8988T (cell line): ENCODE measurements at places on chromosomes 5 and 9.
A peak's percentile ranks its signal among the peaks of the same experiment; 100 is the strongest.

GRCh38 chr5:60703944-60704343, 4.0 kb upstream of the DEPDC1B start:
- DNase-seq = no peak

GRCh38 chr5:96975656-96976055, 39.8 kb downstream of the LNPEP start:
- DNase-seq = no peak

GRCh38 chr5:141343242-141343952, at the start of gene PCDHGA3:
Gene PCDHGA3 (plus strand): TSS chr5:141343829. CDS start chr5:141344034, 205 bp downstream.
- DNase-seq = peak; percentile 49

DNA sequence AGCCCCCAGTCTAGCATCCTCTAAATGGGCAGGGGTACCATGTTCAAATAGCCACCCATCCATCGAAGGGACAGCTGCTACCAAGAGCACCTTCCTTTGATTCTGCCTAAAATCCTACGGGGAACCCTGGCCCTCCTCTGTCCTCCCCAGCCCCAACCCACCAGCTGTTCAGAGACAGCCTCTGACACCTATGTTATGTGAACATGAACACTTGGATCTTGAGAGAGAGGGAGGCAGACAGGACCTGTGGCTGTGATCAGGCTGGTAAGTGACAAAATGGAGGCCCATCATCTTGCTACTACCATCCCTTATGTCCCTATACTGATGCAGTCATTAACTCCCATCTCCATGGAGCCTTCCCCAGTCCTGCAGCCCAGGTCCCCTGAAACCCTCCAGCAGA, 8.2 kb downstream of the SLC23A1 start:
- DNase-seq = no peak

DNA sequence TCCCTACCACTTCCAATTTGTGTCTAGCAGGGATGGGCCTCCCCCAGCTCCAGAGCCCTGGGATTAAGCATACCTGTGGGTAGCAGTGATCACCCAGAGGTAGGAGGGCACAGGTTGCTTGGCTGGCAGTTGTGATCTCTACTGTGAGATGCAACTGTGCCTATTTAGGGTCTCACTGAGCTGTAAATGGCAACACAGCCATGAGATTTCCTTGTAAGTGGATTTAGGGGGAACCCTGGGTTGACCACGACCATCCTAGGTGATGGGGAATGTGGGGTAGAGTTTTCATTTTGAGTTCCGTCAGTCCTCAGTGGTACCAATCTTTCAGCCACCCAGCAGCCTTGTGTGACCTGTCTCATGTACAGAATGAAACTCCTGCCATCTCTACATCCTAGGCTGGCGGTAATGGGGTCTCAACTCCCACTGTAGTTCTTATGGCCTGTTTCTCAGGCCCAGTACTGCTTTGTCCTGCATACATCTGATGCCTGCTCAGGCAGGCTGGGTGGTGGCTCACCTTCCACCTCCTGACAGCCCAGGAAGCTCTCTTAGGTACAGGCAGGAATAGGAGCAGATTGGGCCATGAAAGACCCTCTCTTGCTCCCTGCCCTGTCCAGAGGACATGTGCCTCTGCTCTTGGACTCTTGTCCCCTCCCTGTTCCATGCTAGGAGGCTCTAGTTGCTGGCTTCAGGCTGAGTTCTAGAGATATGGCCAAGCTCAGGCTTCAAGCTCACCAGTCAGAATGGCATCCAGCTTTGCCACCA, 8.1 kb downstream of the HNRNPAB start:
- DNase-seq = no peak

DNA sequence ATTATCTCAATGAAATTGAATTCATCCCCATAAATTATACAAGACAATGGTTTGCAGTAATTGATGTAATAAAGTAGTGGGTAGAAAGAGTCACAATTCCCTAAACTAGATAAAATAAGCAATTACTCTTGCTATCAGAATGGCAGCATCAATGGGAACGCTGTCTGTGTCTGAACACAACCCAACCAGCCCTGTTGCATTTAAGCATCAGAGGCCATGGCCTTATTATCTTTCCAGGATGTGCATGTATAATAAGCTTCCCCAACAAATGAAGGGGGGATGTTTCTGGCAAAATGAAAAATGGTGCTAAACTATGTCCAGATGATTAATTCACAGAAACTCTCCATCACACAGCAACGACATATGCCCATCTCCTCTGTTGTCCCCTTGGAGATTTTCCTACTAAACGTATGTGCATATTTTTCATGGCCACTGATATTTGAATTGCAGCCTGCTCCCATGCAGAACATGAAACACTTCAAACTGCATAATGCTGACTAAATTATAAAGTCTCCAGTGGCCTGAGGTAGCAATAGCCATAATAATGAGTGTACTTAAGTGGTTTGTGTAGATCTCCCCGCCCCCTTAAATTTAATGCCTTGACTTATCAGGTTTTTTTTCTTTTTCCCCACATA, 306.9 kb upstream of the ADAMTS16 start:
- no peak for DNase-seq

GRCh38 chr5:138832218-138832617, 42.9 kb downstream of the LRRTM2 start:
- no peak for DNase-seq

DNA sequence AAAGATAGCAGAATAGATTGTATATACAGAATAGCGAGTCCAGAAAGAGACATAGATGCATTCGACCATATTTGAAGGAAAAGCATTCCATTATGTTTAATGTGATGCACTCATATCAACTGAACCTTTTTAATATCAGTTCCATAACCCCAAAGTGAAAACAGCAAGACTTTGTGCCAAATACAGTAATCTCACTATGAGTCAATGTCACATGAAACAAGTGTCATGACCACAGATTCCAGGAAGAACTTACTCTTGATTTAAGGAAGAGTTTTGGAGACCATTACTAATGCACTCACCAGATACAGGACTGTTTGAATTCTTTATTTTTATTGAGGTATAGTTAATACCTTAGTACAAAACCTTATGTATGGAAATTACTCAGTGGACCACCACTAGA, 220.5 kb downstream of the SH3GL2 start:
- no peak for DNase-seq

- no peak for DNase-seq
These were observed 8.7 kb downstream of the SERINC5 start for GRCh38 chr5:80246995-80247729.

DNA sequence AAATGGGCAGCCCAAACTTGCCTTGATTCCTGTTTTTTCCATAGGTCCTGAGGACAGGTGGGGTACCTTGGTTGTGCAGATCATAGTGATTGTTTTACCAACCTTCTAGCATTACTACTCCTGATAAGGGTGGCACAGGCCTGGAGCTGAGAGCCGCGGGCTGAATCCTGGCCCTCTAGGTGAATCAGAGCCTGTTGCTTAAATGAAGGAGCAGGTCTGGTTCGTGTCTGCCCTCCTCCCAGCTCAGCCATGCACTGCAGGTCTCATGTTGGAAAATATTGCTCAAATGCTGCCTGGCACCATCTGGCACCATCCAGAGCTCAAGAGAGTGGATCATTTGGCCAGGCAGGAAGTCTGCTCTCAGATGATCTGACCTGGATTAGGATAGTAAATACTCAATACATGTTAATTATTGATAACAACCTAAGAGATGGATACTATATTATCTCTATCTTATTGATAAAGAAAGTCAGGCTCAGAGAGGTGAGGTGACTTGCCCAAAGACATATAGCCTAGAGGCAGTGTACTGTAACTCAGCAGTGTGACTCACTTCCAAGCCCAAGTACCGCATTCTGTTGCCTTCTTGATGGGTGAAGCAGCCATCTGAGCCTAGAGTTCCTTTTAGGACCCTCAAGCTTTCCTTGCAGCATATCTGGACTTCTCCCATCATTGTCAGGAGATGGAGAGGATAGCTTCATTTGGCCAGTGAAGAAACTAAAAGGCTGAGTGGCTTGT, 104.3 kb upstream of the PITX1 start:
- no peak for DNase-seq

DNA sequence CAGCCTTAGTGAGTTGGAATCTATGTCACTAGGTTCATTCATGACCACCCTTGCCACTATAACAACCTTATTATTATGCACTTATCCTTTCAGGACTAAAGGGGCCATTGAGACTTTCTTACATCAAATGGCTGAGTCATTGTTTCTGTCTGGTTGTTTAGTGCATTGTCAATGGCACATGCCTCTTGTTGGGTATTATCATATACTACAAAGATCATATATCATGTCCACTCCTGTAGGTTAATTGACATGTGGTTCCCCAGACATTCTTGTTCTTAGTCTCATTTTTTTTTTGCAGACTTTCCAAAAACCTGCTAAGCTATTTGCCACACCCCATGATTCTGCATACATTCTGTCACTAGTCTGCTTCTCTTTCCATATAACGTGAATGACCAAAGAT, 66.7 kb upstream of the PRDM9 start:
- no peak for DNase-seq
